Activated CD8-positive, alpha-beta memory T cell treated with anti-CD3 and anti-CD28 coated beads for 36 hours (primary cell): ENCODE measurements at places on chromosomes 16 and 17. TPM values are rescaled to one million over a fixed set of nuclear protein-coding genes. Genes with fewer than 3 reads are reported as not detected.

The MYH11 gene
- total RNA-seq = not detected

The P2RX5 gene
- 16.5 TPM for total RNA-seq

The LRRC37A gene
- 1.7 TPM for total RNA-seq

The JMJD6 gene
- total RNA-seq = 76.2 TPM

The CNOT1 gene
- 316 TPM for total RNA-seq

The TEX19 gene
- total RNA-seq = not detected

The ANKS4B gene
- total RNA-seq = not detected

The FAM83G gene
- total RNA-seq = 11.6 TPM

The CHST4 gene
- total RNA-seq = not detected

The SULT1A4 gene
- total RNA-seq = 2.1 TPM

The CMTM2 gene
- total RNA-seq = 0.17 TPM

The DOC2A gene
- 0.70 TPM for total RNA-seq

The CACNG3 gene
- not detected for total RNA-seq

The CBFA2T3 gene
- total RNA-seq = not detected

The ERAL1 gene
- total RNA-seq = 76.4 TPM

The MPP2 gene
- total RNA-seq = 1.6 TPM

The TBC1D3H gene
- total RNA-seq = 1.0 TPM

The RPL38 gene
- total RNA-seq = 1,434 TPM

The GDE1 gene
- total RNA-seq = 28.6 TPM
